ENCODE measurements at places on chromosomes 6 and 20.

DNA sequence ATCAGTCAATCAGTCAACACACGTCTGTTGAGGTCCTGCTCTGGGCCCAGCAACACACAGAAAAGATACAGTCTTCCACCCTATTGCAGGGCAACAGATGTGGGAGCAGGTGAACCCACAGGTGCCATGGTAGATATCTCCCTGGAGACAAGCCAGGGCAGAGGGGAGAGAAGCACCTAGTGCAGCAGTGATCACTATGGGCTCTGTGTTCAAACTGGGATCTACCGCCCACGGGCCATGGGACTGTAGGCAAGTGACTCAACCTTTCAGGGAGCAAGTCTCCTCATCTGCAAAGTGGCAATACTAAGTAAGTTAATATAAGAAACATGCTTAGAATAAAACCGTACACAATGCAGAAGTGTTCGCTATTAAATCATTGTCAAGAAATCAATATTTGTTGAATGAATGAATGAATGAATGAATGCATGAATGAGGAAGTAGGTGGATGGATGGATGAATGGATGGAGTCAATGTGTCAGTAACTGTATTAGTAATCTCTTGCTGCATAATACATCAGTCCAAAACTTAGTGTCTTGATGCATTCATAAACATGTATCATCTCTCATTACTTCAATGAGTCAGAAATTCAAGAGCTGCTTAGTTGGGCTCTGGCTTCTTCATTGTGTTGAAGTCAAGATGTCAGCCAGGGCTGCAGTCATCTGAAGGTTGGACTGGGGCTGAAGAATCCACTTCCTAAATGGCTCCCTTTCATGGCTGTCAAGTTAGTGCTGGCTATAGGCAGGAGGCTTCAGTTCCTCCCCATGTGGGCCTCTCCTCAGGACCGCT, 31.9 kb upstream of the NFATC2 start:
- no peak for DNase-seq

DNA sequence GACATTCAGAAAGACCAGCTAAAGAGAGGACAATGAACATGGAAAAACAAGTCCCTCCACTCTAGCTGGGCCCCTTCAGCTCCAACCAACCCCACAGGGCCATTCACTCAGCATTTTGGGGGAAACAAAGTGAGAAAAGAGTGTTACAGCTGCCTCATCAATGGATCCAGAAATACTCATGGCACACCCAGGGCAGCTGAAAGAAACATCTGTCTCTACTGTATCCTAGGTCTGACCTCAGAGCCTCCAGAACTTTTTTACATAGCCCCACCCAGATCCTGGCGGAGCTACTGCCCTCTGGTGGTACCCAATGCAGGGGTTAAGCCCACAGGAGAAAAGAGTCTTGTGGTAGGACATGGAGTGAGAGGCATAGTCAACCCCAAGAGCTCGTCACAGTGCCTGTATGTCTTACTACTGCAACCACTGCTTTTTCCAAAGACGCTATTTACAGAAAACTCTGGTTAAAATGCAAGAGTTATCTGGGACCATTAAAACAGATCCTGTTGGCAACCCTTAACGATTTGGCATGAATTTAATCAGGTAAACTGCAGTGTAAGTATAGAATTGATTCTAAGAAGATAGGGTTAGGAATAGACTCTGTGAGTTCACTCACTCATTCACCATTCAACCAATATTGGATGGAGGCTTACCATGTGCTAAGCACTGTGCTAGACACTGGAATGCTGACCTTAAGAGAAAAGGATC, 37.4 kb upstream of the FAM83C start:
- no peak for DNase-seq

GRCh38 chr6:158972241-158973233, 27.5 kb downstream of the RSPH3 start:
- DNase-seq: no peak

DNA sequence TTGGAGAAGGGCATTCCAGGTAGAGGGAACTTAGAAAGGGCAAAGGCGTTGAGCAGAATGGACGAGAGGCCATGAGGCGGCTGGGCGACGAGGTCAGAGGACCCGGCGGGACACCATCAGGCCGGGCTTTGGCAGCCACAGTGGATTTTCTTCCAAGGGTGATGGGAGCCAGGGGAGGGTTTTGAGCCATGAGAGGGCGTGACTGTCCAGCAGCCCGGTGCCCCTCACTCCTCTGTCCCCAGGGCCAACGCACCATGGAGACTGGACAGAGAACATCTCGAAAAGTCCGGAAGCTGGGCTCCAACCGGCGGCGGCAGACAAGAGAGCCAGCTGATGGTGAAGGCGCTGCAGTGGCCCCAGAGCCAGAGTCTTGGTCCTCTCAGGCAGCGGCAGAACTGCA, 6.4 kb downstream of the RAB44 start:
- no peak for DNase-seq

GRCh38 chr20:2227861-2228260, 67.9 kb upstream of the TGM3 start:
- DNase-seq: no peak

Measured in stimulated activated CD4-positive, alpha-beta T cell treated with anti-CD3 and anti-CD28 coated beads, Interleukin-15, amount 100 ng/mL, for 1 hour (primary cell).